ENCODE measurements at places on chromosomes 3 and 15. TPM values are rescaled to one million over a fixed set of nuclear protein-coding genes. Genes with fewer than 3 reads are reported as not detected.

The PLAAT1 gene
- total RNA-seq, result 7.3 TPM

The KBTBD13 gene
- total RNA-seq, result not detected

The NDN gene
- not detected for total RNA-seq

The IL17RE gene
- total RNA-seq, result 25.5 TPM

The CLDN1 gene
- 204 TPM for total RNA-seq

The FAM227B gene
- total RNA-seq, result 1.9 TPM

The IMPG2 gene
- 0.50 TPM for total RNA-seq

The TERC gene
- 4.7 TPM for total RNA-seq

The ADGRG7 gene
- total RNA-seq, result 1.4 TPM

The SATB1 gene
- 16.6 TPM for total RNA-seq

The CP gene
- 5.4 TPM for total RNA-seq

- DNase-seq, result no peak
These were observed 183.2 kb downstream of the OXSM start for GRCh38 chr3:25973122-25973521.

- no peak for DNase-seq
These were observed 11.4 kb downstream of the CD86 start for GRCh38 chr3:122066331-122067213.

DNA sequence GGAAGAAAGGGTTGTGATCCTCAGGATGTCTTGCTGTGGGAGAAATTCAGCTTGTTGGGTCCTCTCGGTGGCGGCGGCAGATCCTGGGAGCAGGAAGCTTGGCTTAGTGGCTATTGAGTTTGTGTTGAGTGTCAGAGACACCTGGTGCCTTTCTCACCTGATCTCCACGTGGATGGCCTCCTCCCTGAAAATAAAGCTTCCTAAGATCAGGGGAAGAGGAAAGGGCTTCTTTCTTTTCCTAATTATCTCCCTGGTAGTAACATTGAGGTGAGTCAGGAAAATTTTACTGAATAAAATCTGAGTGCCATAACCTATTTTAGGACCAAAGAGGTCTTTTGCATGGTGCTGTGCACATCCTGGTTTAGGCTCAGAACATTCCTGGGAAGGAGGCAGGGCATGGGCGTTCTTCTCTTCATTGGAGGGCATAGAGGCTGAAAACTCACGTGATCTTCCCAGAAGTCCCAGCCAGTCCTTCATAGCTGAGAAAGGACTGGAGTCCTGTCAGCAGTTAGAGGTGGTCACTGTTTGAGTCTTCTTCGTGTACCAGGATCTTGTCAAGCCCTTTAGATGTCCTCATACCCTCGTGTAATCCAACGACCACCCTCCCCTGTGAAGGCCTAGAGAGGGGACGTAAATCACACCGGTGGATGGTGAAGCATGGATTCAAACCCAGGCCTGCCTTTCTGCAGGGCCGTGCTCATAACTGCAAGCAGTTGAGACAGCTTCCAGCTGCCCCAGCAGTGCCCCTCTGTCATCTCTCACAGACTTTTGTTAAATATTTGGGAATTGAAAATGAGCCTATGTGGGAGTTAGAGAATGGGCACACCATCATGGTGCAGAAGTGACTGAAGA lies 1.1 kb downstream of the CMTM8 start:
- DNase-seq, result peak; percentile 26

- DNase-seq, result no peak
These were observed 9.7 kb downstream of the GP9 start for GRCh38 chr3:129070086-129070885.

DNA sequence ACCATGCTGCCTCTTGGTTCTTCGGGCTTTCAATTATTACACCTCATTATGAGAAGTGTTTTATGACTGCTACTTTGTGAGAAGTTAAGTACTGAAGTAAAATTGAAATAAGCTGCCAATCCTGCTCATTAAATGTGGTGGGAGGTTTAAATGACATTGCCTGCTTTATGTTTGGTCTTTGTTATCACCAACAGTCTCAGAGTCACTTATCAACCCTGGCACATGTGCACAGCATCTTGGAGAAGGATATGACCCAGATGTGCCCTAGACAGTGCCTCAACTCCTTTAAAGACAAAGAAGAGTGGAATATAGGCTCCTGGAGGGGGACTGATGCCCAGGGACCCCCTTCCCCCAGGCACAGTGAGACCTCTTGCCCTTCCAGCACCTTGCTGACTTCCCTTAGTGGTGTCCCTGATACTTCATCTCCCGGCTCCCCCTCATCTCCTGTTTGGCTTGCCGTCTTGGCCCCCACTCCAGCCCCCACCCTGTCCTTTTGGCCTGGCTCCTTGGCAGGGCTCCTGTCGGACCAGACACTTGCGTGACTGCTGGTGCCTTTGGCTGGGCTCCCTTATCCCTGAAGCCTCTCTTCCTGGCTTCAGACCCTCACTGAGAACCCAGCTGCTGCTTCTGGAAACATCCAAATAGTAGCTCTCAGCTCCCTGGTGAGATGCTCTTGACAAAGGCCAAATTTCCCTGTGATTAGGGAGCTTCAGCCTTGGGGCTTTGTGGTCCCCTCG lies 39.8 kb downstream of the ARHGAP31 start:
- no peak for DNase-seq

DNA sequence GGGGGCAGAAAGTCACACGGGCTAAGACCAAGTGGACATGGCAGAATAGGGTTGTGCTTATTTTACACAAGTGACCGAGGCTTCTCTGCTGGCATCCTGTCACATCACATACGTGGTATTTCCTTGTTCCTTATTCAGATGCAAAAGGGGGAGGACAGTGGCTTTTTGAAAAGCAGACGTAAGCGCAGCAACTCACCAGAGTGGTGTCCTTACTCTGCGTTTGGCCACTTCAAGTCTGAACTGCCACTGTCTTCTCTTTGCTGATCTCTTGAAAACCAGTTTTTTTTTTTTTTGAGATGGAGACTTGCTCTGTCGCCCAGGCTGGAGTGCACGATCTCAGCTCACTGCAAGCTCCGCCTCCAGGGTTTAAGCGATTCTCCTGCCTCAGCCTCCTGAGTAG lies 113.2 kb downstream of the SOX2 start:
- no peak for DNase-seq

- no peak for DNase-seq
These were observed 463.1 kb upstream of the GOLIM4 start for GRCh38 chr3:168558728-168559411.

DNA sequence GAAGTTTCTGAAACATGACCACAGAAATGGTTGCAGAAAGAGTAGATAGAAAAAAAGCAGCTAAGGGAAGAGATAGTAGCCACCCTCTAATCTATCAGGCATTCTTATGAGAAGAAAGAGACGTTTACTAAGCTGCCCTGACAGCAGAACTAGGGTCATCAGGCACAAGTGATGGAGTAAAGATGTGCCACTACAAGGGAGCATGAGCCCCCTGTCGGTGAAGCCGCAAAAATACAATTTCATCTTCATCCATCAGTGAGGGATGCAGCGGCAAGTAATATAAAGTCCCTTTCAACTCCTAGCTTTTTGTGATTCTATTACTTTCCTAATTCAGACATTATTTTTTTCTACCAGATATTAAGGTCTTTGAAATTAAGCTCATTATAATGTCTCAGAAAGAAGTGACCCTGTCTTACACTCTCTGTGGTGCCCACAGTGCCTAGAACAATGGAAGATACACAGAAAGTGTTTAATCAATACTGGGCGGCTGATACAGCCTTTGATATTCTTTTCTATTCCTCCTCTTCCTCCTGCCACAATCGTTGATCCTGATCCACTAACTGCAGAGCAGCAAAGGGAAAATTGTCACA lies 651.6 kb downstream of the NTRK3 start:
- DNase-seq, result no peak

DNA sequence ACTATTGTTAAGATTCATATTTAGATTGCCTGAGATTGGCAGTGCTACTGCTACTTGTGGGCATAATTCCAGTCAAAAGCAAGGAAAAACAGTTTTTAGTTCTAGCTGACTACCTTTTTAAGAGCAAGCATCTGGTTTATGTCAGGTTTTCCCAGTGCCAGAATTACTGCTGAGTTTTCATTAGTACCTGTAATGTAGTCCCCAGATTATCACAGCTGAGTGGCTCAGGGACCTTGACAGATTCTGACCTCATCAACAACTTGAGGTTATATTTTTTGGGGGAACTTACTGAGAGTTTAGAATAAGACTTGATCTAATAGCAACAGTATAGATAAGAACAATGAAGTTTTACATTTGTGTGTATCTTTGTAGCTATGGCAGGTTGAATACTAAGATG lies 31.0 kb downstream of the NXPE3 start:
- DNase-seq, result no peak

DNA sequence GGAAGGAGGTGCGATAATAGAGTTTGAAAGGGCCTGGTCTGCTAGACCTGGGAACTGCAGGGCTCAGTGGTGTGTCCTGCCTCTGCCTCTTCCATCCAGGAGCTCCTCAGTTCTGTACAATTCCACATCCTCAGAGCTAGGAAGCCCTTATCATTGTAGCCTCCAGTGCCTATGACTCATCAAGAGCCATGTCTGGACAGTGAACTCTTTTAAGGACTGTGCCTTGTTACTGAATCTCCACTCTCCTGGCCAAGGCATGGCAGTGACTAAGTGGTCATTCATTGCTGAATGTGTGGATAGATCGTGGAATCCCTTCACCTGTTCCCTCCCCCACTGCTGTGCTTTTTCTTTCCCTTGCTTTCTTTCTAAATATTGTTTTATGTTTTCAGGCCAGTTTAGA lies 2.9 kb downstream of the TIMP4 start:
- DNase-seq, result peak; percentile 41

DNA sequence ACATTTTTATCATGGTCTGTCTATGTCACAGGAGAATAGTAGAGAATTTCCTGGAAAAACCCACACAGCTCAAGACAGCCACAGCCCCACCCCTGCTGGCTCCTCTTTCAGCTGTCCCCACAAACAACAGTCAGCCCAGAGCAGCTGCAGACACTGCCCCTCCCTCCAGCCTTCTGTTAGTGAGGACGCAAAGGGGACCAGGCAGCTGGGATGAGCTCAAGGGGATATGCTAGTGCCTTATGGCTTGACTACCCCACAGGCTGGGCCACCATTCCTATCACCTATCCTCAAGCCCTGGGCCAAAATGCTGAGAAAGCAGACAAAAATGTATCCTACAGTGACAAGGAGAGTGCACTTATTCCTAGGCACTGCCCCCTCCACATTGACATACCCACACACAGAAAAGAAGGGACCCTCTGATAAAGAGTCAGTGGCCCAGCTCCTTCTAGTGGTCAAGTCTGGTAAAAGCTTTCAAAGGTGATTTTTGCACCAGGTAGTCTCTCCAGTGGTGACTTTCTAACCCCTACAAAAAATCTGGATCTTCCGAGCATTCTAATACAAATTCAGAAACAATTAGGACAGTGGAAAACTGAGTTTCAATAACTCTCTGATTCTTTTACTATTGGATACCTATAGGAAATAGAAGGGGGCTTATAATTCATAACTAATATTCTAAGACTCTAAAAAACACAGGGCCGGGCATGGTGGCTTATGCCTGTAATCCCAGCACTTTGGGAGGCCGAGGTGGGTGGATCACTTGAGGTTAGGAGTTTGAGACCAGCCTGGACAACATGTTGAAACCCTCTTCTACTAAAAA lies 3.0 kb upstream of the MAP1A start:
- peak; percentile 11 for DNase-seq

DNA sequence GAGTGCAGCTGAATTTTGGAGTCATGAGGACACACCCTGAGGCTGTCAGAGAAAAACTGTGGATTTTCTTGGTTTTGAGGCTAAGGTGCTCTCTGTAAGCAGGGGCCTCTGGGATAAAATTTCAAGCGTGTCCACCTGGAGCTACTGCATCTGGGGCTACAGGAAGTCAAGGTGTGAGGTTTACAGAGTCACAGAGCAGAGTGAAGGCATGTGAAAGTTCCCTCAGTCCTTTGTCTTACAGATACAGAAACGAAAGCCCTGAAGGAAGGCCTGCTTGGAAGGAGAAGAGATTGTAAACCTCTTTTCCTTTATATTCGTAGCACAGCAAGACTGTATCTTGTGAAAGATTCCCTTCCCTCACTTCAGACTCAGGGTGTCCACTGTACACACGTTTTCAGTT lies 138.6 kb downstream of the OPA1 start:
- DNase-seq, result no peak

GRCh38 chr15:90336705-90337141 lies 15.4 kb upstream of the ZNF774 start:
- no peak for DNase-seq

DNA sequence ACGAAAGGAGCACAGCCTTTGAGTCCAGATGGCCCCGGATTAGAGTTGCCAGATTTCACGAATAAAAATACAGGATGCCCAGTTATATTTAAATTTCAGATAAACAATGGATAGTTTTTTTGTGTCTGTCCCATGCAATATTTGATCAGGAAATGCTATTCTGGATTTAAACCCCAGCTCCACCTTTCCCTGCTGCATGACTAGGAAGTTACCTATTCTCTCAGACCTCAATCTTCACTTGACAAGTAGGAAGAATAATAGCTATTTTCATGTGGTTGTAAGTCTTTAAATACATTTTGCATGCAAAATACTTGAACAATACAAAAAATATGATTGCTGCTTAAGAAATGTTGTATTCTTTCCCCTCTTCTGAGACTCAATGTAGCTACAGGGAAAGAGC lies 125.3 kb upstream of the P2RY1 start:
- DNase-seq, result no peak

DNA sequence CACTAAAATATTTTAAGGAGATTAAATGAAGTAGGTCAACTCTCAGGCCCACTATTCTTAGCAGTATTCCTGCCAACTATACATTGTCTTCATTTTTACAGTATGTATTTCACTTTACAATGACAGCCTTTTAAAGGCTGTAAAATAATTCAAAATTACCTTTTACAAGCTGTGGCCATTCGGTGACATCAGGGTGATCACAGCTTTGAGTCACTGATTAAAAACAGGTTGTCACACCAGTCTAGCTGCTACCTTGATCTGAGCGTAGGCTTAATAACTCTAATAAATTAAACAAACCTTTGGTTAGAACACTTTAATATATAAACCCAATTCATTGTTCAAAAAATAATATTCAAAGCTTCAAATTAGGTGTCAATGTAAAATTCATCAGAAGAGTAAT lies 29.9 kb downstream of the UBE3A start:
- DNase-seq, result no peak

- no peak for DNase-seq
These were observed 125.0 kb upstream of the CGNL1 start for GRCh38 chr15:57251308-57251707.

- no peak for DNase-seq
These were observed 115.2 kb downstream of the PEX5L start for GRCh38 chr3:179921500-179921899.

GRCh38 chr3:63029326-63029725 lies 154.1 kb upstream of the CADPS start:
- DNase-seq, result no peak

DNA sequence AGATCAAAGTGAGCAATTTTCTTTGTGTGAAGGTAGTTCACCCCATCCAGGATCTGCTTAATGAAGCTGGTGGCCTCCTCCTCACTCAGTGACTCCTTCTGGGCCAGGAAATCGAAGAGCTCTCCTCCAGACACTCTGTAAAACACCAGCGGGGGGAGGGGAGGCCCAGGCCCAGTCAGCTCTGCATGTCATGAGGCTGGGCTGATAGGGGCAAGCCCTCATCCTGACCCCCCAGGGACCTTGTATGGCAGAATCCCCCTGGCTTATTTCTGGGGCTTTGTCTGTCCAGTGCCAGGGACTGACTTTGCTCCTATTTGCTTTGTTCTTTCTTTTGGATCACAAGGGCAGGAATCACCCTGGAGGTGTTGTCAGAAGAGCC lies 74.9 kb downstream of the DAPK2 start:
- DNase-seq, result no peak

GRCh38 chr3:120678331-120678947 lies 3.6 kb downstream of the HGD start:
- peak; percentile 70 for DNase-seq

GRCh38 chr15:64521201-64521600 lies 60.8 kb downstream of the ZNF609 start:
- no peak for DNase-seq
